ENCODE measurements at places on chromosomes 7 and 10.

GRCh38 chr7:30221764-30222163 lies 62.6 kb upstream of the ZNRF2 start:
- DNase-seq, result no peak

DNA sequence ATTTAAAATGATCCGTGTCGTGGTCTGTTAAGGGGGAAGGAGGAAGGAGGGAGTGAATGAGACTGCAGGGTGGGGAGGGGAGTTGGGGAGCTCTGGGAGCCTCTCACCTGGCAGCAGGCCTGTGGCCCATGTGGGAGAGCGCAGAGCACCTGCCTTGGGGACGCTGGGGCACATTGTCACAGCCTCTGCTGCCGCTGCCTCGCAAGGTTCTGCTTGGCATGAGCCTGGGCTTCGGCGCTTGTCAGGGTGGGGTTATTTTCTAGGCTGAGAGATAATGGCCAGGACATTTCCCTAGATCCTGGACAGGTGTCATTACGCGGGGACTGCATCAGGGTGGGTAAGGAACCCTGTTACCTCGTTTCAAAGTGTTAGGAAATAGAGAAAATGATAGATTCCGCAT lies 2.2 kb upstream of the SUN1 start:
- no peak for DNase-seq

DNA sequence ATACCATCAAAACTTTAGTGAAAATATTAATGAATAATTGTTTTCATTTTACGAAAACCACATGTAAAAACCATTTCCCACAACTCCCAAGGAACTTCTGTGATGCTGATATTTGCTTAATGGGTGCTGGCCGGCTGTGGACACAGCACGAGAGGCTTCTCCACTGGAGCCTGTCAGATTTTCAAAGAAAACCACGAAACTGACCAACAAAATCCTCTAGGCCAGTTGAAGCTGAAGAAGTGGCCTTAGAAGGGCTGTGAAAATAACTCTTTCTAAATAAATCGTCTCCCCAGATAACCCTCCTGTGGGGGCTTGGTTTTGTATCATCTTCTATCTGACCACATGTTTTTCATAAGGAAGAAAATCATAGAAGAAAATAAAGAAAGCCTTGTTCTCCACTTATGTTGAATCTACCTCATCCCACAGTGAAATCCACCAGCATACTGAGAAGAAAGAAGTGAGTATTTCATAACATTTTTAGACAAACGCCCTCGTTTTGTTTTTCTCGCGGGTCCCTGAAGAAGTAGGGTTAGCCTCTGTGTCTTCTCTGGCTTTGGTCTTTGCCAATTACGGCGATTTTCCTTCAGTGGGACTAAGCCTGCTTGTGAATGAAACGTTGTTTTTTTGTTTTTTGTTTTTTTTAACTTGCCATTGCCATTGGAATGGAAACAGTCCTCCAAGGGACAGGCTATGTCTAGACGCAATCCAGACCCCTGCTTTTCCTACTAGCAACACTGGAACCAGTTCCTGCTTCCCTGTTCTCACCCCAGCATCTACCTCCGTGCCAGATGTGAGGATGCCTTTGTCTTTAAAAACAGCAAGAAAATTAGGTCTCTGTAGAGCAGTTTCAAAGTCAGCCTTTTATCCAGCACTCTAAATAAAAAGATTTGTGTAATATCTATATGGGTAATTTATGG lies 123.9 kb downstream of the ADAM12 start:
- no peak for DNase-seq

DNA sequence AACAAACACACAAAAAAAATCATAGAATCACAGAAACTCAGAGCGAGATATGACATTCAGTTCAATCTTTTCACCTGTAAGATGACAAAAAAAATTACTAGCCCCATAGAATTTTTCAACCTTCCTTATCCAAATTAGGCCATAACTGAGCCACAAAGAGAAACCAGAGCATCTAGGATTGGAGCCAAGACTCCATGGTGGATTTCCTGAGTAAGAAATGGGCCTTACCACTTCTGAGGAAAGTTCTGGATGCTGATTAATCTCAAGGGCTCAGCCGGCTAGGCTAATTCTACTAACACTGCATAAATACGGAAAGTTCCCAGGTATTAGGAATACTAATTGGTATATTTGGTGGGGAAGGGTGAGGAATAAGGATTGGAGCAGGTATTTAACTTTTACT lies 16.8 kb downstream of the LIPM start:
- DNase-seq, result no peak

DNA sequence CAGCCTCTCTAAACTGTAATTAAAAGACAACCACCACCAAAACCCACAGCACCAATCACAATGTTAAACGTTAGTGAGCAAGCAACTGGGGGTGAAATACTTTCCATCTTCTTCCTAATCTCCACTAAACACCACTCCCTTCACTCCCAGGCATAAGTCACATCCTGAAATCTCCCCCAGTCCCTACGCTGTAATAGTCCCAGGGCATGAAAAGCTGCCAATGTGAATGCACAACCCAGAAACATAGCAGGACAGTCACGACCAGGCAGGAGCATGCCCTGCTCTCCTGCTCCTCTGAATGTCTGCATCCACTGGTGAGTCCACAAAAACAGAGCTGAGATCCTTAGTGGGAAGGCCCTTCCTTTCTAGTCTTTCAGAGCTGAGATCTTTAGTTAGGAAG lies 288.9 kb downstream of the PARD3 start:
- DNase-seq, result no peak

- no peak for DNase-seq
Measured at GRCh38 chr10:64535131-64535867, 1014.1 kb downstream of the REEP3 start.

GRCh38 chr10:8912108-8912507 lies 857.6 kb downstream of the GATA3 start:
- DNase-seq, result no peak

DNA sequence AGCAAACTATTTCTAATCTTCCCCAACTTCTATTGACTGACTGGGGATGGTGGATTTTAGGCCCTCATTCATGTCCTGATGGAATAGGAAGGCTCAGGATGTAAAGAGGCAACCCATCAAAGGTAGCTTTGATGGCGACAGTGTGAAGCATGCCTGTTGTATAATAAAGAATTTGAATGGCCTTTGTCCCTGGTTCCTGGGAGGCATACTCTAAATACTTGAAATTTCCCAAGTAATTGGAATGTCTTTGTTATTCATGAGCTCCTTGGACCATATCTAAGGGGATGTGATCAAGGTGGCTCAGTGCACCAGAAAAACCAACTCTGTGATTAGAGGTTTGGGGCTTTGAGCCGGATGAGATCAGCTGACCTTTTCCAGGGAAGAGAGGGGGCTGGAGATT lies 264.5 kb upstream of the NEBL start:
- no peak for DNase-seq

DNA sequence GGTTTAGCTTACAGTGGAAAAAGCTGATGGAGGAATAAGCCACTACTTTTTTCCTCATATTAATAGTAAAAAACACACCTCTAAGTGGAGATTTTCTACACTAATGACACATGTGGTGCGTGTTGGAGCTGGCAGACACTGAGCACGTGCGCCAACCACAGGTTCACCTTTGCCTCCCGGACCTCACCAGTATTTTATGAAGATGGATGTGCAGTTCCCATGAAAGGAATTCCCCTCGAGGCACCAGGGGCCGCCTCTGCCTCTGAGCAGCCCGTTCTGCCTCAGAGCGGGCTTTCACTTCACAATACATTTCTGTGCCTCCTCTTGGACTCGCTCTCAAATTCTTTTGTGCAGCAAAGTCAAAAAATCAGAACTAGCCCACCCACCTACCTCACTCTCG lies 477.5 kb upstream of the ADARB2 start:
- DNase-seq, result no peak

GRCh38 chr10:60572511-60573194 lies 183.0 kb upstream of the ANK3 start:
- DNase-seq, result no peak

DNA sequence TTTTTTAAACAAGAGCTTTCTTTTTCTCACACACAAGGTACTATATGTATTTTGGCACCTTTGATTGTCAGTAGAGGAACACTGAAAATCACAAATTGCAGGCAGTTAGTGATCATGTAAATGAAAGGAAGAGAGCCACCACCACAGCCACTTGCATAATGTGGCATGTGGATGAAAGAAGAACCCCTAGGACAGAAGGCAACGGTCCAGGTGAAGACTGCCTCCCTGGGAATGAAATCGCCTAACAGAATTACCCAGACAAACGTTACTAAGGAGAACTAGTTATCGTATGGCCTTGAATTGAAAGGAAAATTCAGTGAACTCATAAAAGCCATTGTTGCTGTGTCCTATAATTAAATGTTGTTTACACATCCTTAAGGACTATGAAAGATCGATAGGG lies 41.2 kb upstream of the PTPRZ1 start:
- DNase-seq, result no peak

- no peak for DNase-seq
Measured at GRCh38 chr10:74514322-74514721, 312.1 kb upstream of the KAT6B start.

DNA sequence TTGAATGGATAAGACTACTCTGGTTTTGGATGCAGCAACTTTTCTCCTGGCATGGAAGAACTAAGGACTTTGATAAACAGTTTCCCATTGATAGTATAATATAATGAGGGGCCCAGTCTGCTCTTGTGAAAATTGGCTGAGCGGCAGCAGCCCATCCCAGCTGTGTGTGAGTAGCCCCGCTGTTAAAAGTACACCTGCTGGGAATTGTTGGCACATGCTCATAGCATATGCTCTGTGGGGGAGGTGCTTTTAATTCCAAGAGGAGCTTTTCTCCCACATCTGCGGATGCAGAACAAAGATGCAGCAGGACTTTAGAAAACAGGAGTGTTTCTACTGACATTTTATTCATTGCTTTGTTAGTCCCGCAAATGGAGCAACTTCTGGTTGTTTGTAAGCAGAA lies 19.0 kb downstream of the SRI start:
- no peak for DNase-seq

GRCh38 chr10:109939315-109939961 lies 16.1 kb upstream of the XPNPEP1 start:
- no peak for DNase-seq

- no peak for DNase-seq
Measured at GRCh38 chr10:12388671-12389070, 39.3 kb downstream of the CAMK1D start.

GRCh38 chr10:1120801-1121211 lies 64.6 kb downstream of the WDR37 start:
- DNase-seq, result no peak

GRCh38 chr7:46000513-46000912 lies 79.4 kb upstream of the IGFBP3 start:
- DNase-seq, result no peak

GRCh38 chr7:157002819-157003421 lies 7.5 kb downstream of the MNX1 start:
- DNase-seq, result no peak

GRCh38 chr7:159097661-159098423 lies 46.8 kb downstream of the VIPR2 start:
- DNase-seq, result no peak

GRCh38 chr10:17981766-17982380 lies 30.2 kb downstream of the SLC39A12 start:
- no peak for DNase-seq

DNA sequence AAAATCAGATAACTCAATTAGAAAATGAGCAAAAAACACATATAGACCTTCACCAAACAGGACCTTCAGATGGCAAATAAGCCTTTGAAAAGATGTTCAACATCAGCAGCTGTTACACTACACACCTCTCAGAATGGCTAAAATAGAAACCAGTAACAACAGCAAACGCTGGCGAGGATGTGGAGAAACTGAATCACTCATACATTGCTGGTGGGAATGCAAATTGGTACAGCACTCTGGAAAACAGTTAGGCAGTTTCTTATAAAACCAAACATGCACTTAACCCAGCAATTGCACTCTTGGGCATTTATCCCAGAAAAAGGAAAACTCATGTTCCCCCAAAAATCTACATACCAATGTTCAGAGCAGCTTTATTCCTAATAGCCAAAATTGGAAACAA lies 37.7 kb upstream of the SMARCD3 start:
- no peak for DNase-seq

DNA sequence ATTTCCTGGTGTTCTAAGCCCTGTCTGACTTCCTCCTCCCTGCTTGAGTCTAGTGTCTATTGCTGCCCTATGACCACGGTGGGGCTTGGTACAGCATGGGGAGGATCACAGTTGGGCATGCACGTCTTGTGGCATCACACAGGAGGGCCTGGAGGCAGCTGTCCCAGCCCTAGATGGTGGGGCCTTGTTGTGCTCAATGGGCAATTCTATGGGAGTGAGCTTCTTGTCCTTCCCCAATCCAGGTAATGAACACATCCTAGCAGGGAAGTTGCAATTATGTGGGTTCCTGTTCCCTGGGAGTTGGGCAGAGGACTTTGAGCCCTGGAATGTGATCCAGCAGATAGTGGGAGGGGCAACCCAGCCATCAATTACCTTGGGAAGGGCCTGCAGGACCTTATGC lies 10.8 kb upstream of the FAM3C start:
- no peak for DNase-seq

DNA sequence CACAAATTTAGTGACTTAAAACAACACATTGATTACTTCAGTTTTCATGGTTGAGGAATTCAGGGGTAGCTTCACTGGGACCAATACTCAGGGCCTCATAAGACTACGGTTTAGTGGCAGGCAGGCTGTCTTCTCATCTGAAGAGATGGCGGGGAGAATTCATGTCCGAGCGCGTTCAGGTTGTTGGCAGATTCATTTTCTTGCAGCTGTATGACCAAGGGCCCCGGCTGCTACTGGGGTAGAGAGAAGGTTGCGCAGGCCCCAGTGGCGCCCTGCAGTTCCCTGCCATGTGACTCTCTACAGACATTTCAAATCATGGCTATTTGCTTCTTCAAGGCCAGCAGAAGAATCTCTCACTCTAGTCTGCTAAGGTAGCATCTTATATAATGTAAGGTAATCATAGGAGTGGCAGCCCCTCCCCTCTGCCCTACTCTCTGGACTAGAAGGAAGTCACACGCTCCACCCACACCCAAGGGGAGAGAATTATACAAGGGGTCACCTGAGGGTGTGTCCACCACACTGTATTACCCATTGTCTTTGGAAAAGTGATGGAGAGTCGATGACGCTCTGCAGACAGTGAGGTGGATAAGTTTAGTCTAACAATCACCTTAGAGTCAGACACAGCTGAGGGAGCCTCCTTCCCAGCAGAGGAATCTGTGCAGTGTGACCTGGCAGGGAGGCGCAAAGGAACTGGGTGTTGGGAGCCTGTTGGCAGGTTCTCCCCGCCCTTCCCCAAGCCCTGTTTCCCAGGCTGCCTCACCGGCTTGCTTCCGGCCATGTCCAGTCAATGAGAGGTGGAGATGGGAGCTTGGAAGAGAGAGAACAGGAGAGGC lies 35.7 kb upstream of the PLEKHA1 start:
- DNase-seq, result no peak

DNA sequence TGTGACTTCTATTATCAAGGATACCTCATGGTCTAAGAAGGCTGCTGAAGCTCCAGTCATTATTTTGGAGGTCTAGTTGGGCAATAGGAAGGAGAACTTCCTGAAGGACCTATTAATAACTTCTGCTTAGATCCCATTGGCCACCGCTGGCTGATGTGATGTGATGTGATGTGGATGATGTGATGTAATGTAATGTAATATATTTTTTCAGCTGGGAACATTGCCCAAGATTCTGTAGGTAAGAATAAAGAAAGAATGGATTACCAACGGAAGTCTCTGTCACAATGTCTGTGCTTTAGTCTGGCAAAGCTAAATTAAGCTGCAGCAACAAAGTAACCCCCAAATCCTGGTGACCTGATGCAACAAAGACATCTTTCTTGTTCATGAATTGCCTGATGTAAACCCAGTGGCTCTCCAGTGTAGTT lies 233.7 kb downstream of the PTEN start:
- DNase-seq, result no peak

- no peak for DNase-seq
Measured at GRCh38 chr10:109743574-109743973, 179.7 kb downstream of the XPNPEP1 start.

GRCh38 chr10:63718421-63718820 lies 197.2 kb downstream of the REEP3 start:
- DNase-seq, result no peak

Measured in CD4-positive, alpha-beta T cell (primary cell).